ENCODE measurements at places on chromosomes 7 and 10.

DNA sequence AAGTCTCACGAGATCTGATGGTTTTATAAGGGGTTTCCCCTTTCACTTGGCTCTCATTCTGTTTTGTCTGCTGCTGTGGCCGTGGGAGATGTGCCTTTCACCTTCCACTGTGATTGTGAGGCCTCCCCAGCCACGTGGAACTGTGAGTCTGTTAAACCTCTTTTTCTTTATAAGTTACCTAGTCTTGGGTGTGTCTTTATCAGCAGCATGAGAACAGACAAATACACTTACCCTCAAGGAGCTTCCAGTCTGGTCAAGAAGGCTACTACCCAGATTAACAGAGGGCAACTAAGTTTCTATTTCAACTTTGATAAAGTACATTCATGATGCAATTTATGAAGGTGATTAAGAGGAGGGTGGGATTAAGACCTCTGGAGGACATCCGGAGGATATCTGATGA lies 13.1 kb downstream of the SMKR1 start:
- no peak for DNase-seq
- H3K36me3 ChIP-seq: no peaks in the 10 kb centered on the region
- H3K27ac ChIP-seq: no peak overlapping the region
- H3K27me3 ChIP-seq: no peaks in the 10 kb centered on the region
- H3K4me1 ChIP-seq: no peaks in the 10 kb centered on the region
- no peak overlapping the region for H3K4me3 ChIP-seq

DNA sequence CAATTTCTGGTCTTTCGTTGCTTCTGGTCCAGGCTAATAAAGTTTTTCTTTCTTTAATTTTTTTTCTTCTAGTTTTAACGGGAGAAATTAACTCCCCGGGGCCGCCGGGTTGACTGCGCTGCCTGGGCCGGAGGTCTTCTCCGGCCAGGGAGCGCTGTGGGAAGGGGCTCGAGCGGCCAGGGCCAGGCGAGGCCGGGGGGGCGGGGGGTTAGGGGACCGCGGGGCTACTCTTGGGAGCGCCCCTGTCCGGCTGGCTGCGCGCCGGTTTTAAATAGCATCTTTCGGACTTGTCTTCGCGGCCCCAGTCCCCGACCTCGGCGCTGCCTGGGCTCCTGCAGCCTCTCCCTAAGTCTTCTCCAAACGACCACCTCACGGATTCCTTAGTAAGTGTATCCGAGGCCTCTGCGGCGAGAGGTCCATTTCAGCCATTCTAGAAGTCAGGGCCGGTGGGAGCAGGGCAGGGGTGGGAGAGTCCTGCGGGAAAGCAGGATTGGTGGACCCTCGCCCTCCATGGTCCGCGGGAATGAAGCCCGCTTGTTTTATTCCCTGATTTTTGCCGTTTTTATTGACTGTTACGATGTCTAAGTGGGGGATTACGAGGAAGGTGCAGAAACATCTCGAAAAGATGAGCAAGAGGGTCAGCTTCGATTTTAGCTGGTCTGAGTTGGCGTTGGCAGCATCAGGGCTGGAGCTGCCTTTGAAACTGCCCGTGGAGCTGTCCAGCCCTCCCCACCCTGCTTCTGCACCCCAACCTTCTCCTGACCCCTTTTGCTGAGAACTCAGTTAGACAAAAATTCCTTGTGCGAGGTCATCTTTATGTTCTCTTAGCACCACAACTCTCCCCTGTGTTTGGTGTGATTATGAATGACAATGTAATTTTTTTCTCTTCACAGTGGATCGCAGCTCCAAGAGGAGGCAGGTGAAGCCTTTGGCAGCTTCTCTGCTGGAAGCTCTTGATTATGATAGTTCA lies 555 bp downstream of the PHF14 start:
- H3K27ac ChIP-seq: peak overlapping the region; percentile 89
- peak; percentile 18 for DNase-seq
- peaks cover 27% of the 10 kb centered on the region for H3K36me3 ChIP-seq
- H3K27me3 ChIP-seq: peaks cover 2% of the 10 kb centered on the region
- peaks cover 38% of the 10 kb centered on the region for H3K4me1 ChIP-seq

- no peak for DNase-seq
- H3K27me3 ChIP-seq: peaks cover 68% of the 10 kb centered on the region
- H3K27ac ChIP-seq: no peak overlapping the region
- no peak overlapping the region for H3K4me3 ChIP-seq
- no peaks in the 10 kb centered on the region for H3K36me3 ChIP-seq
- H3K4me1 ChIP-seq: peaks cover 35% of the 10 kb centered on the region
These were observed 163.0 kb upstream of the PPP1R3A start for GRCh38 chr7:114081606-114082425.

DNA sequence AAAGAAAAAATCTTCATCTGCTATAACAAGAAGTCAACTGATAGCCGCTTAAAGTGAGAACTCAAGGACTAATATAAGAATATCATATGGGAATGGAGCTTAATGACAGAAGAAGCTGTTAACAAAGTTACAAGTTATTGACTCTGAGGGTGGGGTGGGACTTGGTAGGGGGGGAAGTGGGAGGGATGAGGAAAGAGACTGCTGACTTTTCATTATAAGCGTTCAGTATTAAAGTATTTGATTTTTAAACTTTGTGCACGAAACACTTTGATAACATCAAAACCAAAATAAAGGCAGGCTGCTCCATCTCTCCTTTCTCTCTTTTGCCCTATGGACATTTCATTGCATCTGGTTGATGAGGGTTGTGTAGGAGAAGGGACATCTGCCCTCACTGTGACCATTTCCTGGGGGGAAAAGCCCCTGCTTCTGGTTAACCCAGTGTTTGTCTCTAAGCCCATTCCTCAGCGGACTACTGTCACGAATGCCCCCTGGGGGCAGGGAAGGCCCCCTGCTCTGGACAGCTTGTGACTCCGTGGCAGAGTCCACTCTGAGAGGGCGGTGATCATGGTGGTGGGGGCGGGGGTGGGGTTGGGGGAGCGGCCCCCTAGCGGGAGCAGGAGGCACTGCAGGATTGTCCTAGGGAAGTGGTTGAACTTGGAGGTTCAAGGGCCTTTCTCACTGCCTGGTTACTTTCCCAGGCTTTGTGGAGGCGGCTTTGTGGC lies 17.4 kb downstream of the SLC13A4 start:
- no peaks in the 10 kb centered on the region for H3K36me3 ChIP-seq
- no peaks in the 10 kb centered on the region for H3K27me3 ChIP-seq
- no peak for DNase-seq
- no peaks in the 10 kb centered on the region for H3K4me1 ChIP-seq

- H3K27ac ChIP-seq: no peak overlapping the region
- no peak for DNase-seq
- no peaks in the 10 kb centered on the region for H3K4me1 ChIP-seq
- H3K27me3 ChIP-seq: peaks cover 10% of the 10 kb centered on the region
These were observed 115.9 kb upstream of the CACUL1 start for GRCh38 chr10:118870467-118871243.

DNA sequence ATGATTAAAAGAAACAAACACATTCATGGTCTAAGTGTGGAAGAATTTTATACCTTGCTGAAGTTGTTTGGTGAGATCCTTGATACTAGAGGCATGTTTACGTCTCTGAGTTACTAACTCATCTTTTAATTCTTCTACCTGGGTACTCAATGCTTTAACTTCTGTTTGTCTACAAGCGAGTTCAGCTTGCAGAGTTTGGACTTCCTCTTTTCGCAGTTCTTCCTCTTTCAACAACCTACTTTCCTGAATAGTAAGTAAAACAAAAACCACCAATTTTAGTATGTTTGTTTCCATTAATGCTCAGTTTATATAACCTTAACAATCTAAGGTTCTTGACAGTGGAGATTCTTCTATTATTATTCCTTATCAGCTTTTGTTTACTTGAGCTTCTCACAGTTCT lies 42.9 kb downstream of the CCDC186 start:
- H3K27me3 ChIP-seq: no peaks in the 10 kb centered on the region
- no peaks in the 10 kb centered on the region for H3K4me1 ChIP-seq
- no peak for DNase-seq

- no peaks in the 10 kb centered on the region for H3K27me3 ChIP-seq
- no peak for DNase-seq
- no peaks in the 10 kb centered on the region for H3K4me1 ChIP-seq
- no peak overlapping the region for H3K4me3 ChIP-seq
- H3K27ac ChIP-seq: no peak overlapping the region
These were observed 23.7 kb upstream of the CUBN start for GRCh38 chr10:17153321-17153720.

- no peaks in the 10 kb centered on the region for H3K27me3 ChIP-seq
- no peaks in the 10 kb centered on the region for H3K4me1 ChIP-seq
- no peak overlapping the region for H3K27ac ChIP-seq
- H3K36me3 ChIP-seq: peaks cover 6% of the 10 kb centered on the region
- DNase-seq: no peak
These were observed 99.5 kb upstream of the ABI1 start for GRCh38 chr10:26960308-26960707.

- DNase-seq: no peak
- H3K4me3 ChIP-seq: no peak overlapping the region
- no peak overlapping the region for H3K27ac ChIP-seq
- H3K4me1 ChIP-seq: no peaks in the 10 kb centered on the region
- H3K27me3 ChIP-seq: no peaks in the 10 kb centered on the region
These were observed 444.2 kb upstream of the SEMA3D start for GRCh38 chr7:85630904-85631600.

- H3K27me3 ChIP-seq: no peaks in the 10 kb centered on the region
- peaks cover 4% of the 10 kb centered on the region for H3K36me3 ChIP-seq
- peak; percentile 24 for DNase-seq
These were observed 92.2 kb upstream of the EFCAB10 start for GRCh38 chr7:105673367-105674084.

GRCh38 chr10:7457478-7458316 lies 46.9 kb upstream of the SFMBT2 start:
- no peak overlapping the region for H3K27ac ChIP-seq
- H3K36me3 ChIP-seq: no peaks in the 10 kb centered on the region
- no peaks in the 10 kb centered on the region for H3K4me1 ChIP-seq

GRCh38 chr10:130043491-130043890 lies 67.1 kb downstream of the C10orf143 start:
- no peak for DNase-seq
- H3K27ac ChIP-seq: no peak overlapping the region
- H3K27me3 ChIP-seq: peaks cover 11% of the 10 kb centered on the region
- no peaks in the 10 kb centered on the region for H3K36me3 ChIP-seq
- no peak overlapping the region for H3K4me3 ChIP-seq

- H3K27ac ChIP-seq: no peak overlapping the region
- no peaks in the 10 kb centered on the region for H3K4me1 ChIP-seq
- DNase-seq: no peak
- H3K4me3 ChIP-seq: no peak overlapping the region
- H3K27me3 ChIP-seq: no peaks in the 10 kb centered on the region
These were observed 454.7 kb downstream of the TYW1 start for GRCh38 chr7:67451306-67451705.

DNA sequence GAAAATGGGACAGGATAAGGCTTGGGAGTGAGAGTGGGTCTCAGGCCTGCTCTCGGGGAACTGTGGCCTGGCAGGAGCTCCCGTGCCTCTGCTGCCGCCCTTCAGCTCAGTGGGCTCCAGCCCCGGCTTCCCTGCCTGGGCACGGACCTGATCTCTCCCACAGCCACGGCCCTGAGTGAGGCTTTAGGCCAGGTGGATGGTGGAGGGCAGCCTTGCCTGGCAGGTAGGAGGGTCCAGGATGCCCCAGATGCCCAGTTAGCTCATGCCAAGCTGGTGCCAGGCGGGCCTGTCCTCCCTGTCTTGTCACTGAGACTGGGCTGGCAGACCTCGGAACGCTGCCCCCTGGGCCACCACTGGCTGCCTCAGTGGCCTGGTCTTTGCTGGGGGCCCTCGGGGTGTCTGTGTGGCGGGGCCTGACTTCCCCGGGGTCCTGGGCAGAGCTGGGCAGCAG lies 116.6 kb downstream of the INPP5A start:
- no peak for DNase-seq
- H3K36me3 ChIP-seq: peaks cover 1% of the 10 kb centered on the region
- peaks cover 1% of the 10 kb centered on the region for H3K4me1 ChIP-seq
- no peak overlapping the region for H3K4me3 ChIP-seq
- no peak overlapping the region for H3K27ac ChIP-seq

DNA sequence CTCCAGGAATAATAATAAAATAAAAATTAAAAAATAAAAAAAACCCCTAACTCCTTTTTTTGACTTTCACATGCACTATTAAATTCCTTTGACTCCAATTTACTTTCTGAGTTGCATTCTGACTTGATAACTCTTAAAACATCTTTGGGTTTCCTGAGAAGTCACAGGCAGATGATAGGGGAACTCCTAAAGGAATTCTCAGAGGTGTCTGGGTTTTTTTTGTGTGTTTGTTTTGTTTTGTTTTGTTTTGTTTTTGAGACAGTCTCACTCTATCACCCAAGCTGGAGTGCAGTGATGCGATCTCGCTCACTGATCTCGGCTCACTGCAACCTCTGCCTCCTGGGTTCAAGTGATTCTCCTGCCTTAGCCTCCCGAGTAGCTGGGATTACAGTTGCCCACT lies 52.7 kb upstream of the APBB1IP start:
- peaks cover 2% of the 10 kb centered on the region for H3K27me3 ChIP-seq
- DNase-seq: no peak
- no peak overlapping the region for H3K4me3 ChIP-seq
- H3K36me3 ChIP-seq: no peaks in the 10 kb centered on the region
- no peaks in the 10 kb centered on the region for H3K4me1 ChIP-seq
- H3K27ac ChIP-seq: no peak overlapping the region

DNA sequence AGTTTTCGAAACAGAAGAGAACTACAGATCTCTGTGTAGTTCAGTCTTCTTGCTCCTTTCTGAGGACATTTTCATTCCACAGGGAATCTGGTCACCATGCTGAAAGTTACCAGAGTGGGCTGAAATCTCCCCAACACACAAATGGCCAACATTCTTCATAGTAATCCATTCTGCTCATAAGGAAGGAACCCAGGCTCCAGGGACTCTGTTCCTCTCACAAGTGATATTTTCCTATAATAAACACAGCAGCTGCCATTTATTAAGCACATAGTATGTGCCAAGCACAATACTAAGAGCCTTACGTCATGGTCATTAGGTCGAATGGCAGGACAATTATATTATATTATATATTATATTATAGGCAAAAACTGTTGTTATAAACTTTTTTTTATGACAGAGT lies 109.8 kb downstream of the RAB11FIP2 start:
- no peak for DNase-seq
- H3K27ac ChIP-seq: no peak overlapping the region
- peaks cover 7% of the 10 kb centered on the region for H3K27me3 ChIP-seq
- H3K4me3 ChIP-seq: no peak overlapping the region

GRCh38 chr7:77587272-77587671 lies 50.2 kb downstream of the PTPN12 start:
- no peak overlapping the region for H3K4me3 ChIP-seq
- no peak overlapping the region for H3K27ac ChIP-seq
- H3K4me1 ChIP-seq: no peaks in the 10 kb centered on the region
- DNase-seq: no peak
- H3K27me3 ChIP-seq: no peaks in the 10 kb centered on the region

- no peak overlapping the region for H3K27ac ChIP-seq
- no peak overlapping the region for H3K4me3 ChIP-seq
- no peaks in the 10 kb centered on the region for H3K27me3 ChIP-seq
- no peaks in the 10 kb centered on the region for H3K4me1 ChIP-seq
- DNase-seq: no peak
- no peaks in the 10 kb centered on the region for H3K36me3 ChIP-seq
These were observed 547.1 kb upstream of the ANKRD30A start for GRCh38 chr10:36578306-36578705.

GRCh38 chr7:158369866-158370265 lies 217.8 kb downstream of the PTPRN2 start:
- no peak overlapping the region for H3K4me3 ChIP-seq
- H3K36me3 ChIP-seq: no peaks in the 10 kb centered on the region
- no peaks in the 10 kb centered on the region for H3K4me1 ChIP-seq
- DNase-seq: no peak
- no peak overlapping the region for H3K27ac ChIP-seq
- H3K27me3 ChIP-seq: peaks cover 13% of the 10 kb centered on the region

- DNase-seq: no peak
- H3K27me3 ChIP-seq: no peaks in the 10 kb centered on the region
- H3K36me3 ChIP-seq: no peaks in the 10 kb centered on the region
- H3K4me3 ChIP-seq: no peak overlapping the region
- H3K27ac ChIP-seq: no peak overlapping the region
These were observed 37.6 kb downstream of the PRF1 start for GRCh38 chr10:70564901-70565351.
